ENCODE measurements at places on chromosomes 6 and 20.
A peak's percentile ranks its signal among the peaks of the same experiment; 100 is the strongest.

DNA sequence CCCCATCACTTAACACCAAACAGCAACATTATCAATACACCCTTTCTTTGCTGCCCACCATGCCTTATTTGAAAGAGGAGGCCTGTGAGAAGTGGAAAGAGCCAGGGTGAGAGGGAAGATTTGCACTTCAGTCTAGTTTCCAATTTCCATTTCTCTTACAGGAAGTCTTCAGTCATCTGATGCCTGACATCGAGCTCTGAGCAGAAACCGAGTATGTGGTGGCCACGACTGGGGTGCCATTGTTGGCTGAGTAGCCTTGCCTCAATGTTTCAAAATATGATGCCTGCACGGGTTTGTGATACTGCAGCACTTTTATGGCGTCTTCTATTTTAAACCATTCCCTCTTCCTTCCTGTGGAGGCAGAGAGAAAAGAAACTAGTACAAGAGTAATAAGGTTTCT lies 39.8 kb upstream of the SMIM29 start:
- no peak for DNase-seq

- no peak for DNase-seq
Observed at GRCh38 chr6:3328796-3329195, 70.0 kb downstream of the PSMG4 start.

- DNase-seq: no peak
Observed at GRCh38 chr20:11375966-11376365, 541.7 kb upstream of the BTBD3 start.

GRCh38 chr6:44415873-44416502 lies 28.5 kb downstream of the CDC5L start:
- no peak for DNase-seq

- DNase-seq: peak; percentile 76
Observed at GRCh38 chr6:128520436-128521281, at the start of gene PTPRK. Gene PTPRK, minus strand, starts transcription at chr6:128520599. Its CDS starts 241 bp downstream, at chr6:128520358.

DNA sequence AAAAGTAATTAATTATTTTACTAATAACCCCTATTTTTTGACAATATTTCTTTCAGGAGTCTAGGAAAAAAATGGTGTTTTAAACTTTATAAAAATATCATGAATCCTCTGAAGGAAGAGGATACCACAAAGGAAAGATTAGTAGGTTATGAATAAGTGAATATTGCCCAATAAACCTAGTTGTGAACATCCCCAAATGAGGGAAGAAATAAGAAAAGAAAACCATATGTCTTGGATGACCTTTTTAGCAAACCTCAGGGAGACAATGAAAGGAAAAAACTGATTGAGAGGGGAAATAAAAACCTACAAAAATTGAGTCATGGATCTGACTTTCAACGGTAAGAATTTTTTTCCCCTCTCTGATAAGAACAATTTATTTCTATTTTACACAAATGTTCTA lies 34.4 kb downstream of the TENT5A start:
- DNase-seq: no peak

- no peak for DNase-seq
Observed at GRCh38 chr6:811831-812230, 118.9 kb upstream of the EXOC2 start.

- no peak for DNase-seq
Observed at GRCh38 chr6:2891768-2892170, 11.3 kb downstream of the SERPINB9 start.

DNA sequence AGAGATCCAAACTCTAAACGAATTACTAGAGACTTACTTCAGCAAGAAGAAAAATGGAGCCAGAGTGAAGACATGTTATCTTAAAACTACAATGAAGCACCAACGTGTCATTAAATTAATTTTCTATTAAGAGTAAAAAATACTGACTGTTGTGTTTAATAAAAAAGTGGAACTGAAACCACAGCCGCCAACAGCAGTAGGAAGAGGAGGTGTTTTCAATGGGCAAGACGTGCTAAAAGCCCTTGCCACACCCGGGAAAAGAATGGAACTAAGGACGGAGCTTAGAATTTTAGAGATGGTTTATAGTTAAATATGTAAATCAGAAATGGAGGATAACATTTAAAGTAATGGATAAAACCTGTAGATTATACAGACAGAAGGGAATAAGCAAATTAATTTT lies 608.7 kb downstream of the TFAP2A start:
- no peak for DNase-seq

All from stimulated activated CD8-positive, alpha-beta memory T cell treated with anti-CD3 and anti-CD28 coated beads, Interleukin-15, amount 100 ng/mL, for 24 hours (primary cell).